ENCODE measurements at places on chromosomes 2 and 18.

DNA sequence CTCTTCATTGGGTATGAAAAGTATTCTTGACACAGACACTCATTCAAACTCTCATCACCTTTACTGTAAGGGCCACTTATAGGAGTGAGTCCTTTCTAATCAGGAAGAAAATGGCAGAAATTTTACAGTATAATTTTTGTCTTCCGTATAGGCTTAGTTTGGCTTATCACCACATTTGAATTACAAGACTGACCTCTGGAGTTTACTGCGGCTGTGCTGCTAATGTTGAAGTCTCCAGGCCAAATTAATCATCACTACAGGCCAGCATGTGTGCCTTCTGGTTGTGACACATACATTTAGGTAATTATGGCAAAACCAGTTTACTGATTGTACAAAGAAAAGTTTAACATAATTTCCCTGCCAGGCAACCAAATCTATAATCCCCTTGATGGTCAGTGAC is 753.6 kb upstream of the GCFC2 start:
- no peak for DNase-seq

DNA sequence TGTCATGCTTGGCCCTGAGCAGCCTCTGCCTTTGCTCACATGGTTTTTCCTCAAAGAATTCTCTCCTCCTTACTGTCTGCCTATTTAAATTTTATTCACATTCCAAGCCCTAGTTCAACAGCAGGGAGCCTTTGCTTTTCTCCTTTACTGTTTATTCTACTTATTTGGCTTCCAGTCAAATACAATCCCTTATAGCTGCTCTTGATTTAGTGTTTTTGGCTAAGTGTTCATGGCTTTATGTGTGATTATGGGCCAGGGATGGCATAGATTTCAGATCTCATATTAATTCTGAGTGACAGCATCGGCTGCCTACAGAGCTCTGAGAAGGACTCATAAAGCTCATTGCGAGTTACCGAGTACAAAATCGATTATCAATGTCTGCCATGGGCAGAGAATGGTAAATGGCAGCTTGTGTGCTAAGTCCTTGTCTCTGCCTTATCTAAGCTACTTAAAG is 106.7 kb downstream of the METTL8 start:
- DNase-seq: no peak

DNA sequence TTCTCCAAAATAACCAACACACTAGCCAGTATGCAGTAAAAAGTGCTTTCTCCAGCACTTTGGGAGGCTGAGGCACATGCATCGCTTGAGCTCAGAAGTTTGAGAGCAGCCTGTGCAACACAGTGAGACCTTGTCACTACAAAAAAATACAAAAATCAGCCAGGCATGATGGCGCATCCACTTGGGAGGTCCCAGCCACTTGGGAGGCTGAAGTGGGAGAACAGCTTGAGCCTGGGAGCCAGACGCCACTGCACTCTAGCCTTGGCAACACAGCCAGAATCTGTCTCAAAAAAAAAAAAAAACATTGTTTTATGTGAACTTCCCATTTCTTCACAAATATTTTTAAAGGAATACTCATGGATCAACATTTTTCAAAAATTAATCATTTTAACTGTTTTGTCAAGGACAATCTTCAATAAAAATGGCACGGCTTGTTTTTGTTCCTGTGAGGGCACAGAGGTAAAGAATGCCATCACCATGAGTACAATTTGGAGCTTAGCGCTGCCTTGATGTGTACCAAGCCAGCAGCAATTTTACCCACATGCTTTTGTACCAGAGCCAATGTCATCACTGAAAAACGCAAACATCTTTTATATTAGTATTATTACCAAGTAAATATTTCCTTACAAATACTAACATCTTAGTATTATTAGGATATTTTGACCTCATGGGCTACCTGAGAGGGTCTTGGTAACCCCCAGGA is 26.7 kb downstream of the RAB1A start:
- DNase-seq: no peak

DNA sequence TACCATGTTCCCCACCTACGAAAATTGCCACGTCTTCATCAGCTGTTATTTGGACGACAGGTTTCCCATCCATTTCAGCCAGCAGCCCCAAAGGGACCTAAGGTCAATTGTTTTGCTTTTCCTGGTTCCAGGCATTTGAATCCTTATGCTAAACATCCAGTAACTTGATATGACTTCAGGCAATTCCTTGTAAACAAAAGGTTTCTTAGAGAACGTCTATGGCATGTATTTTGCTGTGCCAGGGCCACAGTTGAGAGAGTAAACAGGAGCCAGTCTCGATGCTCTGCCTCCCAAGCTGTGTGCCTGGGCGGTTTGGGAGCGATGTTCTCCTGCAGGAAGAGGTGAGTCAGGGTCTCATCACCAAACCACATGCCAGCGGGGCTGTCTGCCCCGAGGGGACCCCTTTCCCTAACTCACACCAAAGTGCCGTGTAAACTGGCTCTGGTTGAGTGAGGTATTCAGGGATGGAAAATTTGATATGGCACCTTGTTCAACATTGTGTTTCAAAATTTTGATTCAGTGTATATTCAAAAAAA is 12.9 kb upstream of the MC5R start:
- DNase-seq: no peak

GRCh38 chr18:35983818-35984217 is 11.3 kb downstream of the RMP24 start:
- DNase-seq: no peak

All from HepG2 (cell line).